ENCODE measurements at places on chromosomes 1 and 21.
A peak's percentile ranks its signal among the peaks of the same experiment; 100 is the strongest.

GRCh38 chr1:55481634-55482033 lies 266.5 kb upstream of the USP24 start:
- no peak for DNase-seq

DNA sequence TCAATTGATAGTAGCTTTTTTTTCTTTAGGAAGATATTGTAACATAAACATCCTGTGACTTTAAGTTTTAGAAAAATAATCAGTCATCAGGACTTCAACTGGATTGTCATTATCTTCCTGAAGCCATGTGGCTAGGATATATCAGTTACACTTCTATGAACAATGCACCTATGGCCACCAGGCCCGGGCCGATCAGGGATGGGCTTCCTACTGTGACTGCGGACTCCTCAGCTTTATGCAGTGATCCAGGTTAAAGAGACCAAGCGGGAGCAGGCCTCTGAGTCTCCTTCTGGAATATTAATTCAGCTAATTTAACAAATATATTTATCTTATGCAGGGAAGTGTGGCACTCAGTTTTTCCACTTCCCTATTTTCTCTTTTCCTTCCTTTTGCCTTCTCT lies 200.6 kb downstream of the ADGRL2 start:
- no peak for DNase-seq

- no peak for DNase-seq
Observed at GRCh38 chr1:174726167-174726879, 273.4 kb upstream of the CACYBP start.

- no peak for DNase-seq
Observed at GRCh38 chr1:19780267-19780877, 19.3 kb downstream of the TMCO4 start.

- peak; percentile 55 for DNase-seq
Observed at GRCh38 chr1:2411801-2412394, 466 bp downstream of the PEX10 start.

DNA sequence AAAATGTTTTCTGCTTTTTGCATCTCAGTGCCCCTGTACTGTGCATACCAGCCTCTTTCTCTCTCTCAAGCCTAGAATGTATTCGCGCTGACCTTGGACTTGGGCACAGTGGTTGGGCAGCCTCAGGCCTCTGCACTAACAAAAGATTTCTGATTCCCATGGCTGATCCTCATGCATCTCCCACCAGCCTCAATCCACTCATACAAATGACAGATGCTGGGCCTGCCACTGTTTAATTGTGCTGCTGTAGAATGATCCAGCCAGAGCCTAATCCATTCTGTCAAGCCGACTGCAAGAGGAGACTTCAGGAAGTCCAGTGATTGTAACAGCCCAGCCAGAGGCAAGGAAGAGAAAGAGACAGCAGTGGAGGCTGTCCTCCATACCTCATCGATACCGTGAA lies 180.8 kb downstream of the ASTN1 start:
- no peak for DNase-seq

GRCh38 chr1:214584805-214585766 lies 17.9 kb upstream of the CENPF start:
- DNase-seq = no peak

DNA sequence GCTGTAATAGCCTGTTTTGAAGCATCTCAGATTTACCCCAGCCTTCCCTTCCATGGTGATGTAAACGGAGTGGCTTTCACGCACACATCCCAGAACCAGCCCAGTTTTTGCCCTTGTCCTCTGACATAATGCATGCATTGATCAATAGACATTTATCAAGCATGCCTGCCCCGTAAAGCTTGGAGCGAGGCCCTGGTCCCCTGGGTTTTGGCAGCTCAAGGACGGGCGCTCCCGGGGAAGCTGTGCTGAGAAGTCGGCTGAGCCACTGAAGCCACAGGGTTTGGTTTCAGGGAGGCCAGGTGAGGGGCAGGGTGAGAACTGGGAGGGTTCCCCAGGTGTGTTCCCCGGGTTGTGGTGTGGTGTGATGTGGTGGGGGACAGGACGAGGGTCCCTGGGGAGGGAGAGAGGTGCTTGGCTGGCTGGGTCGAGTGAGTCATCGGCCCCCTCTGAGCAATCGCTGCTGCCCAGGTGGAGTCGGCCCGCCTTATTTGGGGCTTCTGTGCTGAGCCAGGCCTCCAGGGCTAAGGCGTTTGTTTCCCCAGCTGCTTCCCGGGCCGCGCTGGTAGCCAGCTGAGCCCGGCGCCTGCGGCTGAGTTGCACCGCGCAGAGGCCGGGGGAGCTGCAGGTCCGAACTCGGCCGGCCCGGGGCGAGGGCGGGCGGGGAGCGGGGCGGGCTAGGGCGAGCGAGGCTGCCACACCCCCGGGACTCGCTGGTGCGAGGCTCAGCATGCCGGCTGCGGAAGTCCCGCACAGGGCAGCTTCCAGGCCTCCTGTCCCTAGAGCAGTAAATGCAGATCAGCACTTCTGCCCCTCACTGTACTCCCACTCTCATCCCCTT lies 23.6 kb downstream of the ATP2B4 start:
- DNase-seq = peak; percentile 40

DNA sequence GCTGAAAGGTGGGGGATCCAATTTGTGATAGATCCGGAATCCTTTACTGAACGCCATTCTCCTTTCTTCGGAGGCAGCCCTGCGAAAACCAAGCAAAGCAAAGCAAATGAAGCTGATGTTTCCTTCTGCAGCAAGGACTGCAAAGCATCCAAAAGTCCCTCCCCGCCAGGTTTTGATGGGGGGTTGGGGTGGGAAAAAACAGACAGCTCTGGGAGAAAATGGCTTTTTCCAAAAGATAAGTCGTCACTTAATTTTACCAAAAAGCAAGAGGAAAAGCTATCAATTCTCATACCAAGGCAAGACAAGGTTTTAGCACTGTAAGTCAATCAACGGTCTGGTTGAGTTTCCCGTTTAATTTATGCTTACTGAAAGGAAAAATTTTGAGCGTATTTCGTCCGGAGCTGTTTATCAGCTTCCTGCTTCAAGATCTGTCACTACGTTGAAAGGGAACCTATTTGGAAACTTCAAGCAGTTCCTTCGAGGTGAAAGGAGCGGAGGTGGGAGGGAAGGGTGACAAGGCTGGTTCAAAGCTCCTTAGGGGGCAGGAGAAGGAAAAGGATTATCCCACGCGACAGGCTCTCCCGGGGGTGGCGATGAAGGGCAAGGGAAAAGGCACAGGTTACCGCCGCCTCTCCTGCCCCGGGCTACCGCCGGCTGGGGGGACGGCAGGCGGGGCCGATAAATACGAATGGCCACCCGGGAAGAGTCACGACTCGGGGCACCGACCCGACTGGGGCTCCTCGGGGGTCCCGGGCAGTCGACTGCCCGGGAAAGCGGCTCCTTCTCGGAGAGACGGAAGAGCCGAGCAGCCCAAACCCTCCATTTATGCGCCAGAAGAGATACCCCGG lies 750 bp downstream of the SYNJ1 start:
- no peak for DNase-seq

DNA sequence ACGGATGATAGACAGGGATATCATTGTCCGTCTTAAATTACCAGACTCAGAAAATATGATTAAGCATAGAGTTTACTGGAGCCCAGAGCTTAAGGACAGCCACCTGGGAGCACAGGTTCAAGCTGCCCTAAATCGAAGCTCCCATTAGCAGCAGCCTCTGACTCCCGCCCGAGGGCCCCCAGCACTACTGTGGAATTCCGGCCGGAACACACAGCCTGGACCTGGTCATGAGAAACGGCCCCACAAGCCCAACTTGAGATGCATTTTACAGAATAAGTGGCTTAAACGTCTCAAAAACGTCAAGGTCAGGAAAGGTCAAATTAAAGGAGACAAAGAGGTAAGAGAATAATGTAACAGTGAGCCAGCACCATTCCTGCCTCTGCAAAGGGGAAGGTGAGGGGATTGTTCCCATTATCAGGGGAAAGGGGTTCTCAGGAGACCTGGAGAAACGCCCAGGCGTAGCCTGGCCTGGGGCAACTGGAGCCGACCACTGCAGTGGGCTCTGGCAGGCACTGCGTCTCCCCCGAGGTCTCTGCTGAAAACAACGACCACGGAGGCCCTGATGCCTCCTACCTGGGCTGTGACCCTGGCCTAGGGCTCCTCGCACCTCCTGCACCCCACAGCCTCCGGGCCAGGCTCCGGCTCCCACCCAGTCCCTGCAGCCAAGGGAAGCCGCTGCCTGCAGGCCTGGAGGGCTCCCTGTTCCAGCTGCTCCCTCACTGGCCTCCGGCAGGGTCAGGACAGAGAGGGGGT lies 11.5 kb upstream of the COL6A1 start:
- no peak for DNase-seq

DNA sequence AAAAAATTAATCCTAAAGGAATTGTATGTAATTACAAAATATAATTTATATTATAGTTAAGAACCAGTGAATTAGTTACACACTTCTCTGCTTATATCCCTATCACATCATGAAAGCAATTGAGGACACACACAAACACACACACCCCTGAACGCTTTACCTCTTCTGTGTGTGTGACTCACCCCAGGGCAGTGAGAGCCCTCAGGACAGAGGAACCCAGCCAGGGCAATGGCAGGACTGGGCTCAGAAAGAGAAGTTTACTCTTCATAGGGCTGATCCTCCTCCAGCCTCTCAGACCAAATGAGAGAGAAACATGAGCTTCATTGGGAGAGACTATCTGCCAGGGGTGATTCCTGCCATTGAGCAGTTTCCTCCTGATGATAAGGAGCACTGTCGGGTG lies 38.1 kb downstream of the SLC44A3 start:
- no peak for DNase-seq
